ENCODE measurements at places on chromosomes 5 and 9. TPM values are rescaled to one million over a fixed set of nuclear protein-coding genes. Genes with fewer than 3 reads are reported as not detected.

The HARS1 gene
- total RNA-seq = 94.6 TPM

GRCh38 chr5:32583582-32584232 lies 1.6 kb upstream of the SUB1 start:
- no peak for DNase-seq

DNA sequence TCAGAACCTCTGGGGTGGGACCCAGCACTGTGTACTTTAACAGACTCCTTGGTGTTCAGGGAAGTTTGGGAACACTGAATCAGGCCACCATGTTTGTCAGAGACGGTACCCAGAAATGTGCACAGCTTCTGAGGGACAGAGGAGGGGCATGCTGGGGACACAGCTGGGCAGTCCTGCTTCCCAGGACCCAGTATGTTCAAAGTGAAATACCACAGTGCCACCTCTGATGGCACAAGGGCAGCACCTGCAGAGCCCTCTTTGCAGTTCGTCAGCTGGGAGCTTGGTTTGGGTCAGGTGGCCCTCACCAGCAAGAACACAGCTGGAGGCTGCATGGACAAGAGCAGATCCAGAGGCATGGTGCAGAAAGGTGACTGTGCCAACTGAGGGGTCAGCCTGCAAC lies 51.2 kb downstream of the NDST1 start:
- DNase-seq = no peak

GRCh38 chr9:129093602-129094386 lies 12.9 kb downstream of the DOLPP1 start:
- DNase-seq = no peak

DNA sequence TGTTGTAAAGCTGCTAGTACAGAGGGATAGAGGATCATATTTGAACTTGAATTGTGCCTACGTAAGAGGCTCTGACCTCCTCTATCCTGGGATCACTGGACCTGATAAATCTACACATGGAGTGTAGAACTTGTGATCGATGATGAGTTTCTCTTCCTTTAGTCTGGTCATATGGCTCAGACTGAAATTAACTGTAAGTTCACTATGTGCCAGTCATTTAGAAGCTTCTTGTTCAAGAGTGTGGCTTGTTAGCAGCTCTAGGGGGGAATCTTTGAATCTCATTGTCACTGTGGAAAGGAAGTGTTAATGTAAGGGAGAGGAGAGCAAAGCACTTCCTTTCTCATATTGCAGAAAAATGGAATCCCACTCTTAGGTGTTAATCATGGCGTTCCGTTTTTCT lies 12.1 kb downstream of the ZBTB34 start:
- DNase-seq = no peak

DNA sequence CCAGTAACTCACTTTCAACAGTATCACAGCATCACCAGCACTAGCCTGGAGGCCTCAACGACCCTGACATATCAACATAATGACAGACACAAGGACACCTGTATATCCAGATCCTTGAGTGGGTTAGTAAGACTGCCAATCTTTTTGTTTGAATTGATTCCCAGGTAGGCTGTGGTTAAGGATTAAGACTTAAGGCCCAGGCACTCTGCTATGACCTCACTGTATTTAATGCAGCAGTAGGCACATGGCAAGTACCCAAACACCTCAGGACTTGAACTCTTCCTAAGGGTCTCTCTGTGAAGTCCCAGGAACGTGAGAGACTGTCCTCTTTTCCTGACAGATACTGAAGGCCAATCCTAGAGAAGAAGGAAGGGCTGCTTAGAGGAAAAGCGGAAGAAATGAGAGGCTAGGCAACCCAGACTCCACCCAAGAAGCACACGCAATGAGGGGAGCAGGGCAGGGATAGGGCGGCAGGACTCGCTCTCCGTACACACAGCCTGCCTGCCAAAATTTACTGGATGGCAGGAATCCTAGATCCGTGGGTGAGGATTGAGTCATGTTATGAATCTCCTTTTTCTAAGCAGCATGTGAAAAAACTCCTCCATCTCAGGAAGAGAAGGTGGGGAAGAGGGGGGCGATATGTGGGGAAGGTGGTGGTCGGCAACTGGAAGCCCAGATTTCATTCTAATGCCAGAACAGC lies 93.4 kb downstream of the SIL1 start:
- no peak for DNase-seq

DNA sequence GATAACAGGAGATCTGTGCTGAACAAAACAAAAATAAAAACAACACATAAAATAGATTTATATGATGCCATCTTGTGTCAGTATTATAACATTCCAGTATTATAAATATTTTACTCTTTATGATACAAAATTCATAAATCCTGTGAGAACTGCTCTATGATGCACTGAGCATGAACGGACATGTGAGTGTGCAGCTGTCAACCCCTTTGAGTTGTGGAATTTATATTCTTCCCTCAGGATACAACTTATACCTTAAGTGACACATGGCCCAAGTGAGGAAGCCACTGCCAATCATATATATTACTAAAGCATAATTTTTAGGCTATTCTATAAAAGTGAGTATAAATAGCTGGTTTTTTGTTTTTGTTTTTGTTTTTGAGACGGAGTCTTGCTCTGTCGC lies 116.0 kb upstream of the OR13F1 start:
- no peak for DNase-seq

GRCh38 chr9:92607088-92607487 lies 62.8 kb downstream of the IPPK start:
- DNase-seq = no peak

DNA sequence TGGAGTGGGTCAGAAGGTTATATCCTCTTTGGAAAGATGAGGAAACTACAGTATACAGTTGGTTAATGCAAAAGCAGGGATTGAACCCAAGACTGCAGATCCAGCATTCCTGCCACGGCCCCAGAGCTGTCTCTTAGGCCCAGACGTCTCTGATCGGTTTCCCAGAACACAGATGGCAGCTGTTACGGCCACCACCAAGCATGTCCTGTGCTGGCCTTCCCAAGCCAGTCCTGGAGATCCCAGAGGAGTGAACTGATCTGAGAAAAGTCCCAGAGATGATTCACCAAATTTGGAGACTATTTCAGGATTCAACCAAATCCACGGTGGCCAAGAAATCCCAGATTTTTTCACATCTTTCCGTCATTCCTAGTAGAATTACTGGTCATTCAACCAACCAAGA lies 20.1 kb downstream of the TNIP1 start:
- DNase-seq = no peak
